HuH-7.5 (cell line): ENCODE measurements at places on chromosomes 6 and 20.

DNA sequence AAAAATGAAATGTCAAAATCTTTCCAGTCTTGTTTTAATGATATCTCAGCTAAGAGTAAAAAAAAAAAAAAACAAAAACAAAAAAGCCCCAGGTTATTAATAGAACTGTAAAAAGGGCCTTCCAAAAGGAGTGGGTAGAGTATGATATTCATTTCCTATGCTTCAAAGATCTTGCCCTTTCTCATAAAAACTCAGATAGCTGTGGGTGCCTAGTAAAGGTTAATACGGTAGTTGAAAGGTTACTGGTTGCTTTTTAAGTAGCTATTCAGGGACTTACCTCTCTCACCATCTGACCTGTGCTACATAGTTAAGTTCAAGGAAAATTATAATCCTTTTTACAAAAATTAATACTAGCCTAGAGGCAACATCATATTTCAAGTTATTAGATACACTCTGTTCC, 14.9 kb downstream of the TRMT6 start:
- DNase-seq = no peak

DNA sequence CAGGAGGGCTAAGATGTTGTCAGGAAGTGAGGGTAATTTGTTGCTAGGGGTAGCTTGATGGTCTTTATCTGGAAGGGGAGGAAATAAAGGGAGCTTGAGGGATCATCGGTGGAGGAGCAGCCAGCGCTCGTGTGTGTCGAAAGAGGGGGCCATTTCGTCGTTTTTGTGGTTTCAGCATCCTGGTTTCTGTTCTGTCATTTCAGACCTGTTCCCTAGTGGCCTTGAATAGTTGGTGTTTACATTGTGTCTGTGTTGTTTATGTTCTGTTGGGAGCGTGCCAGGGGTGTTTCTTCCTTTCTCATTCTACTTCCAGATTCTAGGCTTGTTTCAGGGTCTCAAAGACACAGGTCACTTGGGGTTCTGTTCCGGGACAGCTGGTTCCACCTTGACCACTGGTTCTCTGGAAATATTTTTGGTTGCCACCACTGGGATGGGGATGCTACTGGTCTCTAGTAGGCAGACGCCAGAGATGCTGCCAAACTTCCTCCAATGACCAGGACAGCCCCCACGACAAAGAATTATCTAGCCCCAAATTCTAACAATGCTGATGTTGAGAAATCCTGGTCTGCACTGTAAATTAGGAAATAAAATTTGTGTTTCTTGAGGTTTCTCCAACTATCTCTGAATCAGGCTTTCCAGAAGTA, 113.9 kb upstream of the NAA20 start:
- peak; percentile 55 for DNase-seq

DNA sequence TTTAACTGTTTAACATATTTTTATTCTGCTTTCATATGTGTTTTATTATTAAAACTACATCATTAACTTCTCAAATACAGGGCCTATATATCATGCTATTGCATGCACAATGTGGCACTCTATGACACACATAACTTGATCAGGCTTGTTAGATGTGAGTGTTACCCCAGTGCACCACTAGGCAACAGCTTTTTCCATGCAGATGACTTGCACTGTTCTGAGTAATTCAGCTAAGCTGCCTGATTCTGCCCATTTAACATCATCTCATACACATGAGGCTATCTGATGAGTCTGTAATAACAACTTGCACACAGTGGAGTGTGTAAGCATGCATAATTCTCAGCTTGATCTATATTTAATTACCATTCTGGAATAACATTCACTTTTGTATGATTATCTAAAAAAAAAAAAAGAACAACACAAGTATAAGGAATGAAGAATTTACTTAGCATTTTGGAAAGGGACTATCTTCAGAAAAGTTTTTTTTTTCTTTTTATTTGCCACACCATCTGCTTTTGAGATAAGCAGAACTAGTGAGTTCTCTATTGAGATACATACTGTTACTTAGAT, 83.1 kb downstream of the GRM1 start:
- DNase-seq = no peak

DNA sequence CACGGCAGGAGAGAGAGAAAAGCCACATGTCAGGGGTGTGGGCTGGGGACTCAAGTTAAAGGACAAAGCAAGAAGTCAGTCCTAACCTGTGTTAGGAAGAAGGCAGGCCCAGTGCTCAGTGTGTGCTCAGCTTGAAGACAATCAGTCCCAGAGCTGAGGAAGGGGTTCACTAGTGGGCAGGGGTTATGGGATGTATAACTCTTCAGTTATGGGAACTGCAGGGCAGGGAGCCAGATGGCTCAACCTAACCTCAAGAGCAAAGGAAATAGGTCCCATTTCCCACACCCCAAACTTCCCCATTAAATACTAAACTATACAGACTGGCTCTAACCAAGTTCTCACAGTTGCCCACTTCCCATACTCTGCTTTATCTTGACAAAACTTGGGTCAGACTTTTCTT, 7.4 kb upstream of the SSTR4 start:
- no peak for DNase-seq

DNA sequence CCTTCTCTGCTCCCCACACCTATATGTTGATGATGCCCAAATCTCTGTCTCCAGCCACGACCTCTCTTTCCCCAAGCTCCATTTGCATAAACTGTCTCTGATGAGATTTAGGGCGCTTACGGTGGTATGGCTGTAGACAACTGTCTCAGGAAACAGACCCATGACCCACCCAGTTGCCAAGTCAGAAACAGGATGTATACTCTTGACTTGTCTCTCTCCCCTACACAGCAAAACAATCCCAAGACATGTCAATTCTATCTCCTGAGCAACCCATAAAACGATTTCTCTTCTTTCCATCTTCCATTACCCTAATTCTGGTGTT, 13.9 kb downstream of the GNL1 start:
- no peak for DNase-seq
